ENCODE measurements at places on chromosomes 4 and X.

DNA sequence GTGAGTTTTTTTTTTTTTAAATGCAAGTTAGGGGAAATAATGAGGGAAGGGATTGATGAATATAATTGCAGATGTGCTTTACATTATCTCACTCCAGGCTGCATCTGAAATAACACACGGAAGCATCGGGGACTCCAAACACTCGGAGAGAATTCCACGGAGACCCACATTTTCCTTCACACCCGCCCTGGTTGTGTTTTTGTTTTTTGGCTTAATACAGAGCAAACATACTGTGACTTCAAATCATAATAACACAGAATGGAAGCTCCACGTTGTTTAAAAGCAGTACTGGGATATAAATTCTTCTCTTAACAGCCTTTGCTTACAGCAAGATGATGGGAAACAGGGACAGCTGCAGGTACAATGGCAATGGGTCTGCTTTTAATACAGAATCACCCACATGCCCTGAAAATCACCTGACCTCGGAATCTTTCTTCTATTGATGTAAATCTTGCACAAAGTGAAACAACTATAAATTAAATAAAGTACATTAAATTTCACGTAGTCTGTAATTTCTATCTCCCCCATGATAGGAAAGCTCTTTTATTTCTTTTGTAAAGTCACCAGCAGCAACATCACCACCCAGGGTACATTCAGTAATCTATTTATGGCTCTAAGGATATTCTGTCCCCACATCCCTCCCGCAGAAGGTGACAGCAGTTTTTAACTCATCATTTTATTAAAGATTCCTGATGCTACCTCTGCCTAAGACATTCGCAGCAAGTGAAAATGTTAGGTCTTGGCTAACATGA lies 119.3 kb downstream of the ZNF827 start:
- no peak for DNase-seq

- no peak for DNase-seq
Measured at GRCh38 chr4:646460-646859, 21.1 kb downstream of the PDE6B start.

DNA sequence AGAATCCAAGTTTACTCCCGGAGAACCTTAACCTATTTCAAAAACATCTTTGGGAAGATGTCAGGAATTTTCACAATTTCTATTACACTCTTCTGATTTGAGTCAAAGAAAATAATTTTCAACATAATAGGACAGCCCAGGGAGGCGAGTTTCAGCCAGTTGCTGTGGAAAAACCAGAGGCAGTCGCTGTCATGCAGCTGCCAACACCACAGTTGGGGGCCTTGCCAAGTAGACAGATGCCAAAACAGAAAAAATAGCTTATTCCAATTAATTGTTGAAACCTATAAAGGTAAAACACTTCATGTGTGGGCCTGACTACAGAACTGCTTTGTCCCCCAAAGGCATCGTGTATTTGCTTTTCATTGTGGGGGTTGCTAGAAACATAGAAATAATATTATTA lies 225.8 kb downstream of the DMD start:
- no peak for DNase-seq

DNA sequence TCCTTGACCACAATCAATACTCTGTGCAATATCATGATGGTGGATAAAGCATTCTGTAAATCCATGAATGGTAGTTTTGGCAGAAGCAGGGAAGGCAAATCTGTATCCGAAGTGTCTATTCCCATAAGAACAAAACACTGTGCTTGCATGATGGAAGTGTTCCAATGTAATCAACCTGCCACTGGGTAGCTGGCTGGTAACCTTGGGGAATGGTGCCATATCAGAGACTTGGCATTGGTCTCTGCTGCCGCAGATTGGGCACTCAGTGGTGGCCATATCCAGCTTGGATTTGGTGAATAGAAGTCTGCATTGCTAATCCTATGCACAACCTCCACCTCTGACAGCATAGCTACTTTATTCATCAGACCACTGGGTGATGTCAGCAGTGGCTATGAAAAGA lies 114.3 kb upstream of the EMCN start:
- no peak for DNase-seq

DNA sequence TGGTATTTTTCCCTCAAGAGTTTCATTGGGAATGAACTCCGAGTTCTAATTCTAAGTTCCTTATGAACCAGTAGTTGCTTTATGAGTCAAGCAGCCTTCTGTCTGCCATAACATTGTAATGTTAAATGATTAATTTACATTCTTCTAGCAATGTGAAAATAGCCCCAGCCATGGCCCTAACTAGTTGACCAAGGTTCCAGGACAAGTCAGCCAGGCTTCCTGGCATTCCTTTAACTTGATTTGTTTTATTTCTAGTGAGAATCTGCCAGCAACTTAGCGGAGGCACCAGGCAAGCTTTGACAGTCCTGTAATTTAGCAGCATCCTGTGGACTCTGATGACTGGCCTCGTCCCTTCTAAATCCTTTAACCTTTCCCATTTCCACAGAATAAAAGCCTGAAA lies 69.0 kb downstream of the GLRA2 start:
- no peak for DNase-seq

- DNase-seq = no peak
Measured at GRCh38 chr4:54574500-54574899, 83.3 kb upstream of the KIT start.

DNA sequence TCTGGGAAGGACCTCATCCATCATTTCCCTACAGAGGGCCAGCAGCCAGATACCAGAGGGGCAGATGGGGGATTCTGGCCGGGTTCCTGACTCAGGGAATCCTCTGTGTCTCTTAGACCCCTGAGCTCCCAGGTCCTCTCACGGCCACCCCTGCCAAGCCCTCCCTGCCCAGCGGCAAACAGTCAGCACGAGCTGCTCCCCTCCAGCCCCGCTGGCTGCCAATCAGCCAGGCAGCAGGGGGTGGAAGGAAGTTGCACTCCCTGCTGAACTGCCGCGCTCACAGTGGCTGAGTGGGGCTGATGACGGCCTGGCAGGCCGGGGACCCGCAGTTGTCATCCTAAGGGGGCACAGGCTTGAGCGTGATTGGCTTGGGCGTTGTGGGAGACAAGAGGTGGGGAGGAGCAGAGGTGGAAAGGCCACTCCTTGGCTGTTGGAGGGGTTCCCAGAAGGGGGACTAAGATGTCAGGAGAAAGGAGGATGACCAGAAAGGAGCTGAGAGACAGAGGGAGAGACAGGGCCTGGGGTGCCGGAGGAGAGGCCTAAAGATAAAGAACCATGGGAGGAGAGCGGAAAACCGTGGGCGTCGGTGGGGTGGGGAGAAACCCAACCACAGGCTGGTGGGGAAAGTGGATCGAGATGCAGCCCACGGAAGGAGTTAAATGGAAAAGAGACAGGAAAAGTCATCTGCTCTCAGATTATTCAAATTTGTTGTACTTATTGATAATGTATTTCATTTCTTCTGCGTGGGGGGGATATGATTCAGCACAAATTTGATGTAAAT lies 4.4 kb upstream of the CCDC149 start:
- DNase-seq = no peak

DNA sequence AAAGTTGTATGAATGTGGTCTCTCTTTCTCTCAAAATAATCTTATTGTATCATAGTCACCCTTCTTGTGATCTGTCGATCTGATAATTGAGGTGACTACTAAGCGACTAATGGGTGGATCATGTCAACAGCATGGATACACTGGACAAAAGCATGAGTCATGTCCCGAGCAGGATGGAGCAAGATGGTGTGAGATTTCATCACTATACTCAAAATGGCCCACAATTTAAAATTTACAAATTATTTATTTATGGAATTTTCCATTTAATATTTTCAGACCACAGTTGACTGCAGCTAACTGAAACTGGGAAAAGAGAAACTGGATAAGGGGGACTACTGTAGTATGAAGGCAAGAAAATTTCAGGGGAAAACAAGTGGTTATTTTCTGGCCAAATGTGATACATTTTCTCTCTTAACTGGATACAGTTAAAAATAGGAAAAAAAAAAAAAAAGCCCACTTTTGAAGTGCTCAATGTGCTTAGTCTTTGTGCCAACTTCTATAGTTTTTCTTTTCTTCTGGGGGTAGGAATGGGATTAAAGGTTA lies 25.3 kb downstream of the FAM241A start:
- DNase-seq = no peak

GRCh38 chr4:39855909-39856512 lies 121.7 kb downstream of the PDS5A start:
- no peak for DNase-seq

- no peak for DNase-seq
Measured at GRCh38 chr4:47561331-47561730, 76.3 kb downstream of the ATP10D start.

DNA sequence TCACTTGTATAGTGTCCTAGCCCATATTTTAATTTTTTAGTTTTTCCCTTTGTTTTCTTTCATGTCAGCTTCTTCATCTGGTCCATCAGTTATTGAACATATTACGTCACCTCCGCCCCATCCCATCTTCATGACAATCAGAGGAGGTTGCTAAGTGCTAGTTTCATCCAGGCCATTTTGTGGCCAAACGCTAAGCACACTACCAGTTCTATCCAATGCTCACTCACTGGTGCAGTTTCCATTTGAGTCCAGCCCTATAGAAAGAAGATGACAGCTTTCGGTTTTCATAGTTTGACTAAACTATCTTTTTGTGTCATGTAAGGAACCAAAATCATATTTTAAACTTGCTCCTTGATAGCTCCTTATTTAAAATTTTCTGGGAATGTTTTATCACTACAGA lies 304.2 kb downstream of the TENM3 start:
- no peak for DNase-seq

DNA sequence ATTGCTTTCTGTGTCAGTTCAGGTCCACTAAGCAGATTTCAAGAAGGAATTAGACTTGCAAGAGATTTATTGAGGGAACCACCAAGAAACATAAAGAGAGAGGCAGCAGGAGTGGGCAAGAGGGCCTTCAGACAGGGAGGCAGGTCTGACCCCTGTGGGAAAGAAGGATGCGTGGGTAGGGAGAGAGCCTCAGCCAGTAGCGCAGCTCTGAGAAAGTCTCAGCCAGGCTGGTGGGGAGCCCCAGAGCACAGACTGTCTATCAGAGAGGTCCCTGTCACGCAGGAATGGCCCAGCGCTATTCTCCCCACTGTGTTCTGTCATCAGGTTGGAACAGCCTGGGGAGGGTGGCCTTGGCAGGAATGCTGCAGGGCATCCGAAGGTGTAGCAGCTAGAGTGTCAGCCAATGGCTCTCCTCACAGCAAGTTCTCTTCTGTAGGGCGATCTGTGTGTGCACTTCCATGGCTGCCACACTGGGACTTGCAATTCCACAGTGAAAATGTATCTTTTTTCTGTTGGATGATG lies 48.0 kb downstream of the OTC start:
- DNase-seq = no peak

DNA sequence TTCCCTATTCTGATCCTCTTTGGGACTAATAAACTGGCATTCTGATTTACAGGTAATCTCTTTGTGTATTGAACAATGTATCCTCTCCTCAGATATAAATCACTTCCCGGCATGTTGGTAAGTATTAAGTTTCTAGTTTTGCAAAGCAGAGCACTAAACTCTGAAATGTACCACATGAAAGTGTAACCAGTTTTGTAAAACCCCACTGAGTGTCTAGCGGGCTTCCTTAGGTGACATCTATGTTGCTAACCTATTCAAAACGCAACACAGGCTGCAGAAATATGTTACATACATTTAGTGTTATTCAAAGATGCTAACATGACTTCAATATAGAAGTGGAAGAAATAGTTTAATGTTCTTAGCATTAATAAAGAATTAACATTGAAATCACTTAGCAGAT lies 25.2 kb downstream of the DNAJB14 start:
- DNase-seq = no peak

- no peak for DNase-seq
Measured at GRCh38 chr4:180528003-180528402, 1715.2 kb upstream of the TENM3 start.

GRCh38 chrX:45735571-45735970 lies 534.9 kb upstream of the DIPK2B start:
- no peak for DNase-seq

DNA sequence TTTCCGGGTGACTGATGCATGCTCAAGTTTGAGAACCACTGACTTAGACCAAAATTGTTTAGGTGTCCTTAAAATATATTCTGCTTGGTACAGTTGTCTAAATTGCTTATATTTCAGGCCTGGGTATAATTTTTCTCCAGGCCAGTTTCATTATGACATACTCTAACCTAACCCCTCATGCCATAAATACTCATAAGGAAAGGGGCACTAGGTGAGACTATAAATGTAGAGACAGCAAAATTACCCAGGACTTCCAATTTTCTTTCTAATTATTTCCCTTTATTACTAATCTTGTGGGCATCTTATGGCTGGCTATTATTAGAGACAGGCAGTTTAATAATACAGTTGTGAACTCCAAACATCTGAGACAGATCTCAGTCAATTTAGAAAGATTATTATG lies 150.2 kb downstream of the RRAGB start:
- no peak for DNase-seq

DNA sequence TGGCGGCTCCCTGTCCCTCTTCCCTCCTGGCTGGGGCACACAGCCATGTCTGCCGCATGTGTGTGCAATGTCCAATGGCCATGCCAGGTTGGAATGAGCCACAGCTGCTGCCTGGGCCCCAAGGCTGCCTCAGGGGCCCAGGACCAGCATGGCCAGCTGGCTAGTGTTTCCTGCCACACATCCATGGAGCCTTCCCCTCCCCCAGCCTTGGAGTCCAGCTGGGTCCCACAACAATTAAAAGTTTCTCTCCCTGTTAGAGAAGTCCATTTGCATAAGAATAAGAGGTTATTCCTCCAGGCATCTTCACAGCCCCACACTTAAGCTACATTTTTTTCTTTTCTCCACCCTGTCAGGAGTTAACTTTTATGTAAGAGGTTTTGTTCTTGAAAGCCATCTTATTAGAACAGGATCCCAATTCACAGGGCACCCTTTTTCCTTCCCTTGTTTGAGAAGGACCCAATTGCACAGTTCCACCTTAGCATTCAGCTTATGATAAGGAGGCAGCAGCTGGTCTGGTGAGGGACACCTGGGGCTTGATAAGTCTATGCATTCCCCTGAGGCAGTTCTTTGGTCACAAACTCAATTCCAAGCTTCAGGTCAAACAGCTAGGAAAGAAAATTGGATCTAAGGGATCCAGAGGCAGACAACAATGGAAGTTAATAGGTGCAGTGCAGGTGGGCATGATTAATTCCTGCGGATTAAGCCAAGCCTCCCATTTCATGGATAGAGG lies 963.3 kb upstream of the GRIA3 start:
- DNase-seq = no peak

GRCh38 chr4:175109933-175110332 lies 191.8 kb downstream of the ADAM29 start:
- DNase-seq = no peak

DNA sequence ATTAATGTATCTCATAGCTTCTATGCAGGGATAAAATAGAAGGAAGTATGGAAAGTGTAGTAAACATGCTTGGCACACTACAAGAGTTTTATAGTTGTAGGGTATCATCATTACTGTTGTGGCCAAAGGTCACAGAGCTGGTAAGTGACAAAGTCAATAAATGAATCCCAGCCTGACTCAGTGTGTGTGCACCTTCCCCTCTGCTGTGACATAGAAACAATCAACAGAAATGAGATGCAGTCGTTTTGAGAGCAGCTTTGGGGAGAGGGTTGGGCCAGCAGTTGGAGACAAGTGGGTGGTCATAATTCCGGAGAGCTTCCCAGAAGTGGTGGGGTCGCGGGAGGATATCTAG lies 82.4 kb upstream of the RBPJ start:
- no peak for DNase-seq
